ENCODE measurements at places on chromosomes 13 and 19.

DNA sequence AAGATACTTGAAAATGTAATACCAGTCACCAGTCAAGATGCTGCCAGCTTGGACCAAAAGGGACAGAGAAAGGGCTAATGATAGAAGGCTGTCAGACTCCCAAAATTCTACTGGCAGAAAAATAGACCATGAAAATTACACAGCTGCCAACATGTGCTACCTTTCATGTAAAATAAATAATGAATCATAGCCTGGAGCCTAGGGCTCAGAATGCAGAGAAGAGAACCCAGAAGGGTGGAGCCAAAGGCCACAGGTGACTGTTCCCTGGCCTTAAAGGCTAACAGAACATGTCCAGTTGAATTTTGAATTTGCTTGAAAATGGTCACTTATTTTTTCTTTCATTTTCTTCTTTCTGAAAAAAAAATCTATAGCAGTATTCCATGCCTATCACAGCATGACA, 1827.0 kb upstream of the MIR17HG start:
- no peak for DNase-seq

GRCh38 chr19:47012617-47013016, 7.0 kb upstream of the NPAS1 start:
- no peak for DNase-seq

GRCh38 chr13:112725346-112726015, 35.6 kb downstream of the ATP11A start:
- no peak for DNase-seq

DNA sequence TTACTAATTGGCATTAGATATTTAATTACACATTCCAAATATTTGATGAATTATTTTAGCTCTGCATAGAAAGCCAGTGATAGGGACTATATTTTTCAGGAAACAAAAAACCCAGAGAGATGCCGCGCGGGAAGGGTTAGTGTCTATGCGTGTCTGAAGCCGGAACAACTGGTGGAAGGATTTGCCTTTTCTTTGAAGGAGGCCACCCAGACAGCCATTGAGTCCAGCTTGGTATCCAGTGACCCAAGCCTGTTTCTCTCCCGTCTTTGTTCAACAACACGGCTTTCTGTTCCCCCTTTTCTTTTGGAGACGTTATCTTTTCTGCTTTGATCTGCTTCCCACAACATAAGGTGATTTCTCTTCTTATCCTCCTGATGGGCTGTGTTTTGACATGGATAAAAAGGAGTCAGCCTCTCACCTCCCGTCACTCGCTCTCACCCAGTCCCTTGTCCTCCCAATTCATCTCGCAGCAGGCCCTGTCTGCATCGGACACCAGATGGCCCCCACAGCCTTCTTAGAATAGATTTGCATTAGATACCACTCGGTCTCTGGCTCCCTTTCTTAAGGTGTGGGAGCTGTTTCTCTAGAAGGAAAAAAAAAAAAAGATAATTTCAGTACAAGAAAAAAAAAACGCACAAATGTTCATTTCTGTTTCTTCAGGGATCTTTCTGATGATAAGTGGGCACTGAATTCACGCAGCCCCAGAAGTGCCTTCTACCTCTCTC, 361.8 kb downstream of the ZNF536 start:
- peak; percentile 12 for DNase-seq

DNA sequence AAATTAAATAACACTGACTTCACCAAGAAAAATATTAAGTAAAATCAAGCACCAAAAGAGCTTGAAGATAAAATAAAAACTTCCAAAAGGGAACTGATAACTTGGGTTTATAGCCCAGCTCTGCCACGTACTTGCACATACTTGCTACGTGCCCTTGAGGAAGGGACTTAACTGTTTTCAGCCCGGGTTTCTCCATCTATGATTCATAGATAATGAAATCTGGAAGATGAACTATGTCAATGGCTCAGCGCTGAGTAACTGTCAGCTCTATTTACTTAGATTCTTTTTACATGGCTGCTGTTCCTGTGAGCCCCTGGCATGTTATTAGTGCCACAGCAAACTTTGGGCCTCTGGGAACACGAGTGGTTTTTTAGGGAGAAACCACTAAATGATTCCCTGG, 9.6 kb upstream of the ZC3H13 start:
- DNase-seq = no peak
